ENCODE measurements at places on chromosomes 7 and 10.

DNA sequence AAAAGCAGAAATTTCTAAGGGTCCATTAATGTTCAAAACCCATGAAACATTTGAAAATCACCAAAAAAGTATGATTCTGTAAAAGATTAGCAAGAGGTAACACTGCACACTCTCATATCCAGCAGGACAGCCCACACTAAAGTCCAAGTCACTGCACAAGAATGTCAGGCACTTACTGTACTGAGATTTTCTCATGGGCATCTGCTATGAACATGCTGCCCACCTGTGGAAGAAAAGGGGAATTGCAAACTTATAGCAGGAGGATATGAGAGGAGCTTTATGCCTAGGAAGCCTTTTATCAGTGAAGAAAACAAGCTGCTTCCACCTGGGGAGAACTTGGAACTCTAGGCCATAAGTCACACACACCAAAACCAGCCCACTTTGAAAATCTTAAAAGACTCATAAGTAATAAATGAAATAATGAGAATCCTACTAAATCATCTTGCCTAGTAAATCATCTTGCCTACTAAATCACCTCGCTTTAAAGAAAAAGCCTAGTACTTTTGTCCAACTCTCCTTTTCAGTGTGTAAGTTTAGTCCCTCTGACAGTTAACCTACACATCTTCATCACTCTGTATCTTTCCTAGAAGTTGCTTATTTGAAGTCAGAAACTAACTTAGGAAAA is 46.1 kb downstream of the ARMH3 start:
- peak; percentile 8 for DNase-seq

DNA sequence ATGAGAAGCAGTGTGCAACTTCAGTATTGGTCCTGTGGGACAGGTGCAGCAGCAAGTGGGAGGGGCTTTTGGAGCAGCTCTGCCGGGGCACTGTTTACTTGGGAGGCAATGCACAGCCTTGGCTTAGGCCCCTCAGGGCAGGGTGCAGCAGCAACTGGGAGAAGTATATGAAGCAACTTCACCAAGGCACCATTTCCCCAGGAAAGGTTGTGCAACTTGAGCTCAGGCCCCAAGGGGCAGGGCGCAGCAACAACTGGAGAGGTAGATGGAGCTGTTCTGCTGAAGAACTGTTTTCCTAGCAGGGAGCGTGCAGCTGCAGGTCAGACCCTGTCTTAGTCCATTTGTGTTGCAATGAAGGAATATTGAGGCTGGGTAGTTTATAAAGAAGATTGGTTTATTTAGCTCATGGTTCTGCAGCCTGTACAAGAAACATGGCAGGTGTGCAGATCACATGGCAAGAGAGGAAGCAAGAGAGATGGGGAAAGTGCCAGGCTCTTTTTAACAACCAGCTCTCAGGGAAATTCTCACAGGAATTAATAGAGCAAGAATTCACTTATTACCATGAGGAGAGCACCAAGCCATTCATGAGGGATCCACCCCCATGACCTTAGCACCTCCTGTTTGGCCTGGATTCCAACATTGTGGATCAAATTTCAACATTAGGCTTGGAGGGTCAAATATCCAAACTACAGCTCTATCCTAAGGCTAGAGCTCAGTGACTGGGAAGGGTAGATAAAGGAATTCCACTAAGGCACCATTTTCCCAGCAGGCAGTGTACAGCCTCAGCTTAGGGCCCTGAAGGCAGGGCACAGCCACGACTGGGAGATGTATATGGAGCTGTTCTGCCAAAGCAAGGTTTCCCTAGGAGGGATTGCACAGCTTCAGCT is 10.9 kb downstream of the GPR141 start:
- no peak for DNase-seq

- DNase-seq: no peak
These were observed 6.4 kb downstream of the ETV1 start for GRCh38 chr7:13982940-13983677.

DNA sequence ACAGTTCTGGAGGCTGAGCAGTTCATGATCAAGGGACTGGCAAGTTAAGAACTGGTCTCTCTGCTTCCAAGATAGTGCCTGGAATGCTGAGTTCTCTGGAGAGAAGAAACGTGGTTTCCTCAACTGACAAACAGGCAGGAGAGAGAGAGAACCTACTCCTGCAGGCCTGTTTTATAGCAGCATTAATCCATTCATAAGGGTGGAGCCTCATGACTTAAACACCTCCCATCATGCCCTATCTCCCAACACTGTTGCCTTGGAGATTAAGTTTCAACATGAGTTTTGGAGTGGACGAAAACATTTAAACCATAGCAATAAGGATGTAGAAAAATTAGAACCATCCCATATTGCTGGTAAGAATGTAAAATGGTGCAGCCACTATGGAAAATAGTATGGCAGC is 32.3 kb upstream of the IMMP2L start:
- DNase-seq: no peak

DNA sequence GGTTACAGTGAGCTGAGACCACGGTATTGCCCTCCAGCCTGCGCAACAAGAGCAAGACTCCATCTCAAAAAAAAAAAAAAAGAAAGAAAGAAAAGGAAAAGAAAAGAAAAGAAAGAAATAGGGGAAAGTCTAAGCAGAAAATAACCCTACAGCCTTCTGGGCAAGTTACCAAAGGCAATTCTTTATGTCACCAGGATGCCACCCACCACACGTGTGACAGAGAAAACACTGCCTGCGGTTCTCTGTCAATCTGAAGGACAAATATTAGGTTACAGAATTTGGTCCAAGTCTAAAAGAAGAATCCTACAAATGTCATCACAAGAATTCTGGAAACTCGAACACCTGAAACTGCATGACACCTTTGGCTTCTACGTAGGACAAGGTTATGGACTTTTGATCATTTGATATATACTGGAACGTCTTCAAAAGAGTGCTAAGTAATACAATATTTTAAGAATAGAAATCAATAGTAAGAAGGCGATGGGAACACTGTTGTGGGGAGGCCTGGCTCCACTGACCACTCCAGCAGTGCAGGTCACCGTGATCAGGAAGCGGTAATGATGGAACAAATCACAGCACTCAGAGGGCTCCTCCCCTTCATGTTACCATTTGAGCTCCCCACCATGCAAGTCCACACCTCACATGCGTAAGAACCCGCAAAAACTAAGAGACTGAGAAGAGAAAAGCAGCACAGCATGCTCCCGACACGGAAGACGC is 75.8 kb downstream of the MAD1L1 start:
- no peak for DNase-seq

DNA sequence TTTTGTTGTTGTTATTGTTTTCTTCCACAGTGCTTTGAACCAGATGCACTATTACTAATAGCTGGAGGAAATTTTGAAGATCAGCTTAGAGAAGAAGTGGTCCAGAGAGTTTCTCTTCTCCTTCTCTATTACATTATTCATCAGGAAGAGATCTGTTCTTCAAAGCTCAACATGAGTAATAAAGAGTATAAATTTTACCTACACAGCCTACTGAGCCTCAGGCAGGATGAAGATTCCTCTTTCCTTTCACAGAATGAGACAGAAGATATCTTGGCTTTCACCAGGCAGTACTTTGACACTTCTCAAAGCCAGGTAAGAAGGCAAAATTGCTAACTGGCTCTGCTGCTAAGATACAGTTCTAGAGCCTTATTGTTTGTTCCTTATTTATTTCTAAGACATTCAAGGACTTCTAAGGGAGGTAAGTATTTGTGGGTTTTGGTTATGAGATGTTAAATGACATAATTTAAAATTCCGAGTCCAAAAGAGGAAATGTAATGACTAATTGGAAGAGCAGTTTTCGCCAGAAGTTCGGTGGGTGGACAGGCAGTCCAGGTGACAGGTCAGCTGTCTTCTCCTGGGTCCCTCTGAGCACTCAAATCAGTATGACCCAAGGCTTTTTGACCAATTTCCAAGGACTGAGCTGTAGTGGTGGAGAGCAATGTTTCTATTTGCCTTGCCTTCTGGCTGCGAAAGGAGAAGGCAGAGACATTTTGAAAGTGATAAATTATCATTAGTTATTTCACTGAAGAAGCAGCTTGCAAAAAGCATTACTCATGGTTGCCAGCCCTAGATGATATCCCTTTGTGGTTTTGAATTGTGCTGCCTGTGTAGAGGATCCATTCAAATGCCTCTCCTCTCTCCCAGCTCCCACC is 10.1 kb downstream of the SLC39A12 start:
- DNase-seq: no peak

- DNase-seq: no peak
These were observed 149.4 kb downstream of the CHCHD3 start for GRCh38 chr7:132932296-132933071.

DNA sequence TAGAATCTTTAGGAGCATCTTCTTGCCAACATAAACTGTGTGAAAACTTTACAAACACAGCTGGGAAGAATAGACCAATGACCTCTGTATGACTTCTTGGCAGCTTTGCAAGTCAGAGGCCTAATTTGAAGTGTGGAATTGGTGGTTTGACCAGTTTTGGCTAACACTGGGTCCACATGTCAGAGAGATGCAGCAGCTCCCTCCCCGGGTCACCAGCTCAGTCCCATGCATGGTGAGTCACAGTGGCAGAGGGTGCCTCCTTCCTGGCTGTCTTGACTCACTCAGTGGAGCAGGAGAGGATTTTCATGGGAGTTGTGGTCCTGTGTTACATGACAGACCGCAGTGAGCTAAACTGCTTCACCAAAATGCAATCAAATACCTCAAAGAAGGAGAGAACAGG is 8.2 kb upstream of the STARD3NL start:
- no peak for DNase-seq
